ENCODE measurements at places on chromosomes 1 and 21.

- DNase-seq = peak; percentile 59
Observed at GRCh38 chr1:14486401-14487201, 111.9 kb upstream of the KAZN start.

GRCh38 chr1:183302452-183303322 lies 115.5 kb downstream of the NMNAT2 start:
- DNase-seq = no peak

GRCh38 chr1:34127006-34128000 lies 37.7 kb downstream of the CSMD2 start:
- DNase-seq = no peak

GRCh38 chr1:201452866-201453265 lies 16.1 kb downstream of the PHLDA3 start:
- DNase-seq = no peak

DNA sequence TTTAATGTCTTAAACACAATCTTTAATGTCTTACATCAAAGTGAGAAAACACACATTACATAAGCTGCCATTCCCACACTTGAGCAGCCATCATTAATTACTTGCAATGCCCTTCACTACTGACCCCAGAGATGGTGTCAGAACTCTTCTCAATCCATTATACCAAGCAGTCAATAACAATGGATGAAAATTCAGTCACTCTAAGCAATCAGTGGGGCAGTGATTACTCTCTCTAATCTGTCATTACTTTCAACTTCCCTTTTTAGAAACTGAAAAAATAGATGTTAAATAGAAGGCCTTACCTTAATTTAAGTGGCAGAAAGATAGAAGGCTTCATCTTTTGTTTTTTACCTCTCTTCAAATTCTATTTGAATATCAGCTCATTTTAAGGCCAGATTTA lies 9.7 kb upstream of the FRRS1 start:
- DNase-seq = no peak

DNA sequence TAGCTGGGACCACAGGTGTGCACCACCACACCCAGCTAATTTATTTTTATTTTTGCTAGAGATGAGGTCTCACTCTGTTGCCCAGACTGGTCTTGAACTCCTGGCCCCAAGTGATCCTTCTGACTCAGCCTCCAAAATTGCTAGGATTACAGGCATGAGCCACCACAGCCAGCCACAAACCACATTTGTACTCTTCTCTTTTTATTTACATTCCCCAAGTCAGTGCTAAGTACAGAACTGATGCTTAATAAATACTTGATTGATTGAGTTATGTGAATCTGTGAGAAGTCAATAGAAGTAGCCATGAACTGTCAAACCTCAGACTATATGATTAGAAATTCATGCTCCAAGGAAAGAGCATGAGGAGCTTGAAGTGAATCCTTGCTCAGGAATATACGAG lies 48.5 kb upstream of the S1PR1 start:
- no peak for DNase-seq

GRCh38 chr1:230212405-230212936 lies 145.4 kb downstream of the GALNT2 start:
- no peak for DNase-seq

DNA sequence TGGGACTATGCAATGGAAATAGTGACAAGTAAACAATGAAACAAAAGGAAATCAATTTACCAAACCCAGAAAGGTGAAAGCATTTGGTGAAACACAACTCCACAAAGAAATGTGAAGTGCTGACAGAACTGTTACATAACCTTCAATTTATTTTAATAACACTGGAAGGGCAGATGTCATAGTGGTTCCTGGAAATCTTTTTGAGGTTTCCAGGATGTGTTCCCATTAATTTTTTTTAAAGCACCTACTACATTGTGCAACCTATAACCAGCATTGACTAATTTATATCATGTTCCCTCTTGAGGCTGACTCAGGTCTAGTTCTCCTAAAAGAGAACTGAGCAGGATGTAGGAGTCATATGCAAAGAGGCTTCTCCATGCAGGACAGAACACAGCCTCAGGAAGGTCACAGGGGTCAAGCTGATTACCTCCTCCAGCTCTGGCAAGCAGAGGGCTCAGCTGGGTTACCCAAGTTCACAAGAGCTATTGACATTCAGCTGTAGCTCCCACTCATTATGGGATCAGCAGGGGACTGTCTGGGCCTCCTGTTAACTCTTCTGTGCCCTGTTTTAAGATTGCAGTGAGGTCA lies 157.1 kb upstream of the NRIP1 start:
- DNase-seq = no peak

DNA sequence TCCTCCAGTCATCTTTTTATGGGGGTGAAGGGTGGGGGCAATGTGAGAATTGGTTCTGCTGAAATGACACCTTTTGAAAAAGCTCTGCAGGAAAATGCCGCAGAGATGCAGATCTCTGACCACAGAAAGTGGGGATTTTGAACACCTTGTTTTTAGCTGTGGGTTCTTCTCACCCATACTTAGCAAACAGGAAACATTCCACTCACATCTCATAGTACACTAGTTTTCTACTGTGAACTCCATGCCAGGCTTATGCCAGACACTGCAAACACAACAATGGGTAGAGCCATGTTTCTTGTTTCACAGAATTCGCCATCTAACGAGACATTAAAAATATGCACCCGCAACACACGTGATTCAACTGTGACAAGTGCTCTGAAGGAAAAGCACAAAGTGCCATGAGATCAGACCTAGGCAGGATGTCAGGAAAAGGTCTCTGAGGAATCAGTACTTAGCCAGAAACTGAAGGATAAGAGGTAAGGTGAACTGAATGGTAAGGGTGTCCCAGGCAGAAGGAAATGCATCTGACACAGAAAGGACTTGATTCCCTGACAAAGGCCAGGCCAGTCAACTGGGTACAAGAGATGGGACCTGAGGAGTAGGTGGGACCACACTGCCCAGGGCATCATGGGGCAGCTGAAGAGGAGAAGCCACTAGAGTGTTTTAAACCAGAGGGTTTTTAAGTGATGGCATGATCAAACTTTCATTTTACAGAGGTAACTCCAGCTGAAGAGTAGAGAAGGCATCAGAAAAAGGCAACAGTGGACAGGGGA lies 83.8 kb upstream of the JAK1 start:
- no peak for DNase-seq

DNA sequence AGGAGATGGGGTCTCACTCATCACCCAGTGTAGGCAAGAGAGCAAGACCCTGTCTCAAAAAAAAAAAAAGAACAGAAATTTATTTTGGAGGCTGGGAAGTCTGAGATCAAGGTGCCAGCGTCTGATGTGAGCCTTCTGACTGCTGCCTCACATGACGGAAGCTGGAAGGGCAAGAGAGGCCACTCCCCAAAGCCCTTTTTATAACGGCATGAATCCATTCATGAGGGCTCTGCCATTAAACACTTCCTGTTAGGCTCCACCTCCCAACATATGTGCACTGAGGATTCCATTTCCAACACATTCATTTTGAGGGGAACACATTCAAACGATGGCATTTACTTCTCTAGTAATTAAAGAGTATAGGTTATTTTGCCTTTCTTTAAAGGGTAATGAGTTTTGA lies 50.9 kb upstream of the C1orf198 start:
- DNase-seq = no peak

GRCh38 chr1:46790446-46791101 lies 8.3 kb upstream of the CYP4B1 start:
- DNase-seq = no peak

GRCh38 chr1:180909462-180909976 lies 3.2 kb upstream of the KIAA1614 start:
- no peak for DNase-seq

DNA sequence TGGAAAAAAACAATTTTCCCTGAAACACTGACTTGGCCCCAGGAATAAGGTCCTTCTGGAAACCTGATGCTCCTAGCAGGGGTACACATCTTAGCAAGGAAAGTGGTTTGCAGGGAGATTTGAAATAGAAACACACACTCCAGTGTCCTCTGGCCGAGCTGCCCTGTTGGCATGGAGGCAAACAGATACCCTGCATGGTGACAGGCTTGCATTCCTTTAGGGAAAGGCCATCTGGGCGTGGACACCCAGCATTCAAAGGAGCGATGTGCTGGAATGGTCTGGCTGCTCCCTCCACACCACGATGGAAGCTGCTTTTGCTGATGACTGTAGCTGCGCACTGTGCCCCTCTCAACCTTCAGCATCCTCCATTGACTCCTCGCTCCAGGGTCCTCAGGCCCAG lies 41.5 kb upstream of the BCAR3 start:
- peak; percentile 43 for DNase-seq

DNA sequence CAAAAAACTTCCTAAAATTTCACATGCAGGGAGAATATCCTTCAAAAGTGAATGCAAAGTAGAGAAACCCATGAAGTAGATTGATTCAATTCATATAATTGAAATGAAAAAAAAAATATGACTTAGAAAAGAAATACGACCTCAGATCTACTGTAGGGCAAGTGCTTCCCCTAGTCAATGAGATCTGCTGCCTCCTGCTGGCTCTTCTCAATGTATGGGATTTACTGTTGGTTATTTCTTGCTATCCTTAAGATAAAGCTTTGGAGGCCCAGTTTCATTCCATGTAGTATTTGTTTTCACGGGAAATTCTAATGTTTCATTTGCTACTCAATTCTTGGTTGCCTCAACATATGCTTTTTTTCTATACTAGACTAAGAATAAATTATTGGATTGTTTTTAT lies 46.2 kb downstream of the ZNF648 start:
- DNase-seq = no peak

DNA sequence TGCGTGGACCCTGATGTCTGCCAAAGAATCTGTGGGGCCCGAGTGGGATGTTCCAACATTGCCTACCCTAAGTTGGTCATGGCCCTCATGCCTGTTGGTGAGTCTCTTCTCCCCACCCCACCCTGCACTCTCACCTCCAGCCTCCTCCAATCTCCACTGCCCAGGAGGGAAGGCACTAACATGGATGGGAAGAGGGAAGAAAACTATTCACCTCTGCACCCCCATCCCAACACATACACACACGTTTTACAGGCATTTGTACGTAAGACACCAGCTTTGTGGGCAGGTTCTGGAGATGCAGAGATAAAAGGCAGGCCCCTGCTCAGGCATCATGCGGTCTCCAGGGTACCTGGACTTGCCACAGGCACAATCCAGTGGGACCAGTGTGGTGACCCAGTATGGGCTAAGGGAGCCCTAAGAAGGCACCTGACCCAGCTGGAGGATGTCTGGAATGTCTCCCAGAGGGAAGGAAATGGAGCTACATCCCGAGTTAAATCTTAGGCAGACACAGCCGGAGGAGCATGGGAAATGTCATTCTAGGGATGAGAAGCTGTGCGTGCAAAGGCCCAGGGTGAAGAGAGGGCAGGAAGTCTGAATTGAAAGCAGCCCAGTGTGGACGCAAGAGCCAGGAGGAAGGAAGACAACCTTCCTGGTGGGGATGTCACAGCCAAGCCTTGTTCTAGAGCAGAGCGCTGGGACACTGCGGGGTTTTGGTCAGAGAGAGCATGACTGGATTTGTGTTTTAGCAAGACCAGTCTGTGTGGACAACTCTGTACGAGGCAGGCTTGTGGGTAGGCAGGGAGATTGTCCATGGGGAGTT lies 11.4 kb downstream of the SLC5A9 start:
- DNase-seq = no peak

GRCh38 chr1:171718216-171718615 lies 23.6 kb downstream of the VAMP4 start:
- DNase-seq = no peak

- DNase-seq = no peak
Observed at GRCh38 chr1:233082778-233083550, 132.6 kb downstream of the NTPCR start.

DNA sequence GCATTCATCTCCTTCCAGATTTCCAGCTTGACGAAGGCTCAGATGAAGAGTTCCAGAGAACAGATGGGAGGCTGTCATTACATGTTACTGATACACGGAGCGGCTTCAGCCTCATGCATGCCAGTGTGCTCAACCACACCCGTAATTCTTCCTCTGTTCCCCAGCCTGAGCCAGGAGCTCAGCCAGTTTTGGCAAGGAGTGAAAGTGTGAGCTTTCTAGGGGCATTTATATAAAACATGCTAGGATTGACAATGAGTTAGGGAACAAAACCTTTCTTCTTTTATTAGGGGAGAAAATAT lies 290.4 kb upstream of the PLXNA2 start:
- peak; percentile 28 for DNase-seq

- DNase-seq = no peak
Observed at GRCh38 chr21:41671859-41672542, 94.9 kb downstream of the RIPK4 start.

DNA sequence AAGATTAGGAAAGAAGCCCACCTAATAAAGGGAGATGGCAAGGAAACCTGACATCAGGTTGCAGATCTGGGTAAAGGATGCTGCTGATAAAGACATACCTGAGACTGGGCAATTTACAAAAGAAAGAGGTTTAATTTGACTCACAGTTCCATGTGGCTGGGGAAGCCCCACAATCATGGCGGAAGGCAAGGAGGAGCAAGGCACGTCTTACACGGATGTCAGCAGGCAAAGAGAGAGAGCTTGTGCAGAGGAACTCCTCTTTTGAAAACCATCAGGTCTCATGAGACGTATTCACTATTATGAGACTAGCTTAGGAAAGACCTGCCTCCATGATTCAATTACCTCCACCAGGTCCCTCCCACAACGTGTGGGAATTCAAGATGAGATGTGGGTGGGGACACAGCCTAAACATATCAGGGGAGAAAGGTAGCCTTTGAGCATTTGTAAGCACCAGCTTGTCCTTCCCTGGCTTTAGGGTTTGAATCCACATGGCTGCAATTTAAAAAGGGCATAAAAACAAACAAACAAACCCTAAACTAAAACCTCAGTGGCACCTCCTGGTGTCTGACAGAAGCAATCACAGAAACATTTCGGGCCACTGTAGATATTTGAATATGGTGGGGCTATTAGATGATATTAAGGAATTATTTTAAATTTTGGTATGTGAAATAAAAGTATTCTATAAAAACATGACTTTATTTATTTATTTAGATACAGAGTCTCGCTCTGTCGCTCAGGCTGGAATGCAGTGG lies 33.1 kb downstream of the SLC2A7 start:
- no peak for DNase-seq

- no peak for DNase-seq
Observed at GRCh38 chr1:151867321-151867720, 13.8 kb upstream of the THEM5 start.

DNA sequence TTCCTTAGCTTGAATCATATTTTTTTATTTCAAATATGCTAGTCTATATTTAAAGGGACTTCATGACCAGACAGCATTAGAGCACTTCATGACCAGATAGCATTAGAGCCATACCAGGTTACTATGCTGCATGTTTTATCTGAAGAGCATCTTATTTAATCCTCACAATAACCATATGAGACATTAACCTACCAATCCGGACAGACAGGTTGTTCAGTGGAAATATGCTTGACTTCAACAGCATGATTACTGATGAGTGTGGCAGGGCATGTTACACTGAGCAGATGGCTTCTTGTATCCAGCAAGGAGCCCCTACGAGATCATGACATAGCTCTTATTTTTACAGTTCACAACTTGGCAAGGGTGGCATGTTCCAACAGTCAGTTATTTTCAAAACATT lies 85.0 kb upstream of the KCTD3 start:
- no peak for DNase-seq

GRCh38 chr1:72636631-72637030 lies 354.3 kb upstream of the NEGR1 start:
- no peak for DNase-seq

DNA sequence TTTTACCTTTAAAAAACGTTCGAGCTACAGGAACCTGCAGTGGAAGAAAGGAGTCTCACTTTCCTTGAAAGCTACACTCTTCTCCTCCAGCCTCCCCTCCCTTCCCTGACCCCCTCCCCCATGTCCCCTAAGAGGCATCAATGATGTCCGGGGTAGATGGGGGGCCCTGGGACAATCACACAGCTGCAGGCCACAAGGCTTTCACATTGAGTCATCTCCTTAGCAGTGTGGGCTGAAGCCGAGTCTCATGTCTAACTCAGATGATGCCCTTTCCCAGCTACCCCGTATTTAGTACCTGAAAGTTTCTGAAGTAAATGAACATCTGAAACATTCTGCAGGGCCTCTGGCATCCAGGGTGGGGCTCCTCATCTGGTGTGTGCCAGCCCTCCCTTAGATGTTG lies 6.3 kb upstream of the GPR25 start:
- DNase-seq = no peak
